Glomerular endothelial cell (primary cell): ENCODE measurements at places on chromosomes 3 and 15.

DNA sequence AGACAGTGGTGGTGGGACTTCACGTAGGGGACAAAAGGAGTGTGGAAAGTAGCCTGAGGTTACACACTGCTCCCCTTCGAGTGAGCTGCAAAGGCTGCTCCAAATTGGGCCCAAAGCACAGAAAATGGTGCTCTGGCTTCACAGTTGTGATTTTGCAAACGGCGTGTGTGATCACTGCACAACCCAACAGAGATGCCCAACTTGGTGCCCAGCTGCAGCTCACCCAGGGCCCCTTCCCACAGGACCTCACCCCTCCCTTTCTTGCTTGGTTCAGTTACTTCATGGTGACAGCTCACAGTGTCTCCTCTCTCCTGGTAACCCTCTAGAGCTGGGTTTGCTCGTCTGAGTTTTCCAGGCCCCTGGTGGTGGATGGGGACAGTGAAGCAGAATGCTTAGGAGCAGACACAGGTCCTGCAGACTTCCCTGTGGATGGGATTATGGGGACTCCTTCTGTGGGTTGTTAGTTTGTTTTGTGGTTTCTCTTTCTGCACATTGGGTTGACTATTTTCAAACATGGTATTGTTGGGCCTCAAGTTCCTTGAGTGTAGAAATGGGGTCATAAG is 98.3 kb downstream of the TOP2B start:
- no peak for DNase-seq

GRCh38 chr3:48241796-48242455 is 1.0 kb downstream of the ZNF589 start:
- no peak for DNase-seq

- DNase-seq, result no peak
These were observed 518.5 kb upstream of the CADM2 start for GRCh38 chr3:84440291-84440690.

GRCh38 chr3:149340310-149340933 is 7.0 kb upstream of the TM4SF18 start:
- DNase-seq, result no peak

GRCh38 chr3:65534805-65535204 is 503.9 kb downstream of the MAGI1 start:
- DNase-seq, result no peak

DNA sequence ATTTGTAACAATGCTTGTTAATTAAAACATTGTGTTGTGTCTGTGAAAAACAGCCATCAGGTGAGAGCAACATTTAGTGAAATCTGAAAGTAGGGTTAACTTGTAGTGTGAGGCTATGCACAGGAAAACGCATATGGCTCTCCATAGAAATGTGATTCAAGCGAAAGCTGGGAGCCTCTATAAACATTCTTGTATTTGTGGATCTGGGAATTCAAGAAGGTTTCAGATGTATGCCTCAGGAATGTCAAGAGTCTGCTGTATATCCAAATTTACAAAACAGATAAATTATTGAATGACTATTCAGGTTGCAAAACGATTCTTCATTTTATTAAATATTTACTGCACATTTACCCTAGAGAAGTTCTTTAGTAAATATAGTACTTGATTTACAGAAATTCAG is 166.0 kb downstream of the THSD4 start:
- no peak for DNase-seq

DNA sequence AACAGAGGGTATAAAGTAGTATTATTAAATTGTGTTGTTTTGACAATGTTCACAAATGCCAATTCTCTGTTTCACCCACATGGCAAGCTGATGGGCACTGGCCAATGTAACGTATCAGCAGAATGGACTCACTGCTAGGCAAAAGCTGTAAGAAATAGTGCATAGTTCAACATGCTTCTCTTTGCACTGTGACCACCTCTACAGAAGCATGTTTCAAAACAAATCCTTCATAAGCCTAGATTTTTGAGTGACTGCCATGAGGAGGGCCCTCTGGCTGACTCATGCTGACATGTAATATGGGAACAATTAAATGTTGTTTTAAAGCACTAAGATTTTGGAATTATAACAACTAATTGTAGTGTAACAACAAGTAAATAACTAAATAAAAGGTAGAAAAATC is 3.2 kb downstream of the GBE1 start:
- no peak for DNase-seq
